ENCODE measurements at places on chromosomes 1 and 21.

DNA sequence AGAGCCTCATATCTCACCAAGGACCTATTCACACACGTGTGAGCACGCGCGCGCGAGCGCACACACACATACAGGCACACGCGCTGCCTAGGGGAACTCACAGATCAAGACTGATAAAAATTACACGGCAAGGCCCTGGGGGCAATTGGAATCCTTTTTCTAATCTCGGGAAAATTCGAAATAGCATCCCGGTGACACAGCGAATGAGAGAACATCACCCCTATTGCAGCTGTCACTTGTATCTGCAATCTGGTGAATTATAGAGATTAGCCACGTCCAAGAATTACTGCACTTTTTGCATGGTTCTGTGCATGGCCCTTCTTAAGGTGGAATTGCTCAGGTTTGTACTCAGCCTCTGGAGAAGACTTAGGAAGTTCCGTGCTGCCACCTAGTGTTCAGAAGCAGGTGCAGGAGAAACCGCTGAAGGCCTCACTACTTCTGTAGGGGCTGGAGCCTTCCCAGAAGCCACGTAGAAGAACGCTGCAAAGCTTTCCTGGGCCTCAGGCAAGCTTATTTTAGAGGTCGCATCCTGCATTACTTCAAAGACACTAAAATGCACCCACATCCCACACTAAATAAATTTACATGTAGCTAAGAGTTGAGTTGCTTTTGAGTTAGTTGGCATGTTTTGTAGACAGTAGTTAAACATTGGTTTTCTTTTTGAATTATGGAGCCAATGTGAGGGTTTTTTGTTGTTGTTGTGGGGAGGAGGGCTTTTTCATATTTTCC, 229.2 kb upstream of the CAMK1G start:
- no peak for DNase-seq
- H3K27ac ChIP-seq: no peak overlapping the region
- no peaks in the 10 kb centered on the region for H3K36me3 ChIP-seq
- H3K27me3 ChIP-seq: peaks cover 29% of the 10 kb centered on the region
- H3K4me3 ChIP-seq: no peak overlapping the region
- H3K4me1 ChIP-seq: no peaks in the 10 kb centered on the region

GRCh38 chr1:13607002-13607401, 23.4 kb downstream of the PDPN start:
- H3K27me3 ChIP-seq: peaks cover 30% of the 10 kb centered on the region
- no peak overlapping the region for H3K4me3 ChIP-seq
- no peaks in the 10 kb centered on the region for H3K4me1 ChIP-seq
- H3K27ac ChIP-seq: no peak overlapping the region

DNA sequence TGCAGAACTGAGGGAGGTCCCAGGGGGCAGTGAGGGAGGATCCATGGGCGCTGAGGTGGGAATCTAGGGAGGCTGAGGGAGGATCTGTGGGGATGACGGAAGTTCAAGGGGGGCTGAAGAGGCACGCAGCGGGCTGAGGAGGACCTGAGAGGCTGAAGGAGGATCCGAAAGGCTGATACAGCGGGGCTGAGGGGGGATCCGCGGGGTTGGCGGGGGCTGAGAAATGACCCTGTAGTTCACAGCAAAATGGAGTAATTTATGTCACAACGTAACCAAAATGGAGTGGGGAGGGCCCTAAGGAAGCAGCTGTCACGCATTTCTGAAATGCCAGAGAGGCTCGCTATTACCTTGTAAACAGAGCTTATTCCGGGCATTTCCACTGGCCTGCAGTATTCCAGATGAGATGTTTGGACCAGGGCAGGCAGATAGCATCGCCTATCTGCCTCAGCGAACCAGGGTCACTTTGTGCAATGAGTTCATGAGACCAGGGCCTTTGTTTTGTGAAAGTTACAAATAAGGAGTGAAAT, 926 bp upstream of the MRPL55 start:
- H3K27ac ChIP-seq: peak overlapping the region; percentile 95
- H3K4me1 ChIP-seq: peaks cover 11% of the 10 kb centered on the region
- no peaks in the 10 kb centered on the region for H3K27me3 ChIP-seq
- peaks cover 14% of the 10 kb centered on the region for H3K36me3 ChIP-seq

DNA sequence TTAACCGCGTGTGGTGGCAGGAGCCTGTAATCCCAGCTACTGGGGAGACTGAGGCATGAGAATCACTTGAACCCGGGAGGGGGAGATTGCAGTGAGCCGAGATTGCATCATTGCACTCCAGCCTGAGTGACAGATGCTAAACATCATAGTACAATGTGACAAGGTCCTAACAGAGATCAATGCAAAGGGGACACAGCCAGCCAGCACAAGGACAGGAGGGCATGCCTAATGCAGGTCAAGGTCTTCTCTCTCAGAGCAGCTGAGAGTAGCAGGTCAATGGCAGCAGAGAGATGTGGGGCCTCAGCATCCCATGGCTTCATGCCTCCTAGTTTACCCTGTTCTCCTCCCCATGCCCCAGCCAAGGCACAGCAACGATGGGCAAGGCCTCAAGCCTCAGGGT, 3.0 kb upstream of the SMIM11 start:
- no peaks in the 10 kb centered on the region for H3K4me1 ChIP-seq
- no peak overlapping the region for H3K27ac ChIP-seq
- no peak overlapping the region for H3K4me3 ChIP-seq
- no peaks in the 10 kb centered on the region for H3K36me3 ChIP-seq
- H3K27me3 ChIP-seq: peaks cover 28% of the 10 kb centered on the region
- no peak for DNase-seq

GRCh38 chr1:71026093-71026492, 21.5 kb downstream of the PTGER3 start:
- H3K27ac ChIP-seq: no peak overlapping the region
- H3K4me3 ChIP-seq: no peak overlapping the region
- no peaks in the 10 kb centered on the region for H3K4me1 ChIP-seq

- H3K4me1 ChIP-seq: peaks cover 7% of the 10 kb centered on the region
- no peak overlapping the region for H3K27ac ChIP-seq
- H3K27me3 ChIP-seq: no peaks in the 10 kb centered on the region
- DNase-seq: no peak
These were observed 4.6 kb downstream of the SMIM1 start for GRCh38 chr1:3777078-3777547.

DNA sequence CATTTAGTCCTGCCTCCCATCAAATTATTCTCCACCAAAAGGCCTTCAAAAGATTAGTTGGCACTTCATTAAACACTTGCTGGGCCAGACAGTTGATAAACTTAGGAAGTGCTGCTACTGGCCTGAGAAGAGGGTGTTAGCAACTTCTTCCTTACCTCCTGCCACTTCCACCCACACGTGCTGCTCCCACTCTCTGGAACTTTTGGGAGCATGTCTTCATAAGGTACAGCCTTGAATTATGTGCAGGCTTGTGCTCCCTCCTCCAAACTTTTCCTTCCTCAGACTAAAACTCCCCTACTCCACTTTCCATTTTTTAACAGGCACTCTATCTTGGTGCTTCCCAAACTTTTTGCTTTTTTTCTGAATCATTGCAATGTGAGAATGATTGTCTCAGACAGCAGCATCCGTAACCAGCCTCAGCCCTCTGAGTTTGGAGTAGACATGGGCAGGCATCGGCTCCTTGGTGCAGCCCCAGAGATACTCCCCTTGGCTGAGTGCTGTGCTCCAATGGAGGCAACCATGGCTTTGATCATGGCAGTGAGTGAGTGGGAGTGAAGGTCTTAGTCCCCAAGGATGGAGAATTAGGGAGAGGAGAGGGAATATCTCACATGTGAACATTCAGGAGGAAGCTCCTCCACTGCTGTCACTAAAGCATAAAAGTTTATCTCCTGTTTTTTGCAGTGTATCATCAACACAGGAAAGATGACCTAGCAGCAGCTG, 8.7 kb upstream of the LELP1 start:
- no peak overlapping the region for H3K27ac ChIP-seq
- H3K4me3 ChIP-seq: no peak overlapping the region
- H3K36me3 ChIP-seq: no peaks in the 10 kb centered on the region
- peaks cover 73% of the 10 kb centered on the region for H3K27me3 ChIP-seq
- DNase-seq: no peak
- H3K4me1 ChIP-seq: no peaks in the 10 kb centered on the region

- H3K36me3 ChIP-seq: peaks cover 14% of the 10 kb centered on the region
- no peak overlapping the region for H3K27ac ChIP-seq
- H3K4me3 ChIP-seq: no peak overlapping the region
- peaks cover 10% of the 10 kb centered on the region for H3K4me1 ChIP-seq
- no peaks in the 10 kb centered on the region for H3K27me3 ChIP-seq
These were observed 865 bp downstream of the ATP5IF1 start for GRCh38 chr1:28236656-28237322.

- H3K27me3 ChIP-seq: no peaks in the 10 kb centered on the region
- H3K36me3 ChIP-seq: peaks cover 78% of the 10 kb centered on the region
- no peak for DNase-seq
These were observed 1.3 kb downstream of the USF1 start for GRCh38 chr1:161044535-161044907.

GRCh38 chr21:18954441-18954844, 550.9 kb upstream of the TMPRSS15 start:
- no peaks in the 10 kb centered on the region for H3K4me1 ChIP-seq
- no peak overlapping the region for H3K27ac ChIP-seq
- H3K36me3 ChIP-seq: no peaks in the 10 kb centered on the region

GRCh38 chr1:53135735-53136114, 6.7 kb downstream of the SLC1A7 start:
- DNase-seq: peak; percentile 42
- H3K27ac ChIP-seq: peak overlapping the region; percentile 84
- peaks cover 4% of the 10 kb centered on the region for H3K36me3 ChIP-seq
- H3K27me3 ChIP-seq: no peaks in the 10 kb centered on the region

DNA sequence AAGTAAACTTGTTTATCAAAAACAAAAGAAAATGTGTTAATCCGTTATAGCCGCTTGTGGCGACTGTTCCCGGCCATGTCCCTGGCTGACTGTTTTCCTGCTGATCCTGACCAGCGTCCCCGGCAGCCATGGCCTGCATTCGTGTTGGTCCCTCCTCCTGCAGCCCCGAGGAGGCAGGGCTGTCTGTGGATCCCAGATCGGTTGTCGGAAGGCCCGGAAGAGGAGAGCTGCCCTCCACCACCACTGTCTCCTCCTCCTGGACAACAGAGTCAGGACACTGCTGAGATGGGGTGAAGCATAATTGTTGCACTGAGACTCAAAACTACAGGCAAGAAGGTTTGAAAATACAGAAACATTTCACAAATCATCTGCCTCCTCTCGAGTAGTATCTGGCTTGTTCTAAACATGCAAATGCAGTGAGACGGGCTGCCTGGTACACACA, 3.6 kb upstream of the MXRA8 start:
- no peak for DNase-seq
- H3K27me3 ChIP-seq: peaks cover 37% of the 10 kb centered on the region
- H3K27ac ChIP-seq: no peak overlapping the region
- H3K36me3 ChIP-seq: no peaks in the 10 kb centered on the region
- peaks cover 8% of the 10 kb centered on the region for H3K4me1 ChIP-seq

DNA sequence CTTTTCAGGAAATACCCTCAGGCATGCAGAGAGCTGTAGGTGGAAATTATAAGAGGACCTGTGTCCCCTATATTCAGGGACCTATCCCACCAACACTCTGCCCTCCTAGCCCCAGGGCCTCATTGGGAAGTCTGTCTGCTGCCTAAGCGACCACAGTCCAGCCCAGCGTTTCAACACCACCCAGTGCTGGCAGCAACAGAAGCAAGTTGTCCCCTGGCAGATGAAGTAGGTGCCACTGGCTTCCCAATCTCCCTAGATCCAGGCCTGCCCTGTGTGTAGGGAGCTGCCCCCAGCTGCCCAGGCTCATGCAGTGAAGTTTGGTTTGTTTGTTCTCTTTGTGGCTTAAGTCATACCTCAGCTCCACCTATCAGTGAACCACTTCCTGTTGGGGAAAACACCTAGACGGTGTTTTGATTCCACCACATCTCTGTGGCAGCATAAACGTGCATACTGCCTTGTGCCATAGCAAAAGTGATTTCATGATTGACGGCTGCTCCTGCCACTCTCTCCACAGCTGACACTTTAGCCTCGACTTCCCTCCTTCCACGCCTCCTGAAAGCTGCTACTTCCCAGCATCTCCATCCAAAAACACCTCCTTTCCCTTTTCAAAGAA, 8.1 kb upstream of the LEFTY1 start:
- peak; percentile 69 for DNase-seq
- peak overlapping the region; percentile 95 for H3K27ac ChIP-seq
- peak overlapping the region; percentile 75 for H3K4me3 ChIP-seq
- H3K27me3 ChIP-seq: no peaks in the 10 kb centered on the region
- H3K36me3 ChIP-seq: peaks cover 12% of the 10 kb centered on the region

- no peaks in the 10 kb centered on the region for H3K36me3 ChIP-seq
- H3K27me3 ChIP-seq: no peaks in the 10 kb centered on the region
- H3K4me1 ChIP-seq: peaks cover 2% of the 10 kb centered on the region
- H3K27ac ChIP-seq: no peak overlapping the region
- no peak for DNase-seq
- H3K4me3 ChIP-seq: no peak overlapping the region
These were observed 11.9 kb upstream of the VAV3 start for GRCh38 chr1:107976836-107977235.

- H3K4me3 ChIP-seq: peak overlapping the region; percentile 88
- DNase-seq: peak; percentile 63
- peak overlapping the region; percentile 60 for H3K27ac ChIP-seq
- H3K36me3 ChIP-seq: peaks cover 16% of the 10 kb centered on the region
These were observed 1.7 kb downstream of the TMCC2 start for GRCh38 chr1:205229399-205229871.

DNA sequence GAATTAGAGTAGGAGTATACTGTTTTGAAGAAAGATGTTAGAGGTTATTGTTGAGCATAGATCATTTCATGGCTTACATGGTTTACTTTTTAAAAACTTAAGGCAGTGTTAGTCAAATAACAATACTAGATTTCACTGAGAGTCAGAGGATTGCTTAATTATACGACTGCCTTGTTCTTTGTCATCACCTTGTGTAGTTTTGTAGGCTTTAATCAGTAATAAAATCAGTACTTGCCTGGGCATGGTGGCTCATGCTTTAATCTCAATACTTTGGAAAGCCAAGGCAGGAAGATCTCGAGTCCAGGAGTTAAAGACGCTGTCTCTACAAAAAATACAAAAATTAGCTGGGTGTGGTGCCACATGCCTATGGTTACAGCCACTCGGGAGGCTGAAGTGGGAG, 41.3 kb upstream of the GPR52 start:
- H3K27ac ChIP-seq: no peak overlapping the region
- H3K36me3 ChIP-seq: no peaks in the 10 kb centered on the region
- peaks cover 11% of the 10 kb centered on the region for H3K4me1 ChIP-seq
- H3K4me3 ChIP-seq: no peak overlapping the region
- no peaks in the 10 kb centered on the region for H3K27me3 ChIP-seq
